ENCODE measurements at places on chromosomes 12 and 14.
A peak's percentile ranks its signal among the peaks of the same experiment; 100 is the strongest.

DNA sequence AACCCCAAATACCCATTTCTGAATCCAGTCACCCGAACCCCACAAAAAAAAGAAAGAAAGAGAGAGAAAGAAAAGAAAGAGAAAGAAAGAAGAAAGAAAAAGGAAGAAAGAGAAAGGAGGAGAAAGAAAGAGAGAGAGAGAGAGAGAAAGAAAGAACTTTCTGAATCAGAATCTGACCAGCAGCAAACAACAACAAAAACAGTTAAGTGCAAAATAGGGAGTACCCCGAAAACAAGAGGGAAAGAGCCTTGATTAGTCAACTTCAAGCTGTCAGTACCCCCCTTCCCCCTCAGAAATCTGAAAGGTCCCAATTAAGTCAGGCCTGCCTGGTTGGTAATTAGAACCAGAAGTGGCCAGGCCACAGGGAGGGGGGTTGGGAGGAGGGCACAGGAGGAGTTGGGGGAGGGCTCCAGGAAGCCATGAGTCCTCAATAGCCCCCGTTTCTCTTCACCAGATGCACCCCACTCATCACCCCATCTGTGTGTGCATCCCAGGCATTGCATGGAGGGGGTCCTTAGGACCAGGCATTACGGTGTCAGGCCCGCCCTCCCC, 9.8 kb downstream of the RARG start:
- no peak for DNase-seq

- DNase-seq = no peak
Observed at GRCh38 chr14:100500128-100500527, 87.1 kb downstream of the BEGAIN start.

- DNase-seq = no peak
Observed at GRCh38 chr12:105109465-105110212, 2.1 kb downstream of the WASHC4 start.

GRCh38 chr12:95998611-95999286, 2.6 kb upstream of the HAL start:
- DNase-seq = no peak

DNA sequence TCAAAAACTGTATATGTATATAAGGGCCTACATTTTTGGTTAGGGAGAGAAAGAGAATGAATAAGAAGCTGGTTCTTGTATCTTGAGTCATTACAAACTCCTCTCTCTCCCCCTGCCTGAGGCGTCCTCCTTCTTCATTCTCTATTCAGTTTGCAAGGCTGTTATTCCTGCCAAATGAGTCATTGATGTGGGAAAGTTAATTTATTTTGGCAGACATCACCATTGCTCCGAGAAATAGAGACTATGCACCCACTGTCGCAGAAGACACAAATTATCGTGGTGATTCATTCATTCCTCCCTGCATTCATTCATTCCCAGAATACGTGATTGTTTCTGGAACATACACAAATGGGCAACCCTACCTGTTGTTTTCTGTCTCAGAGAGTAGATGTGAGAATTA, 112.5 kb upstream of the MED13L start:
- DNase-seq = no peak

DNA sequence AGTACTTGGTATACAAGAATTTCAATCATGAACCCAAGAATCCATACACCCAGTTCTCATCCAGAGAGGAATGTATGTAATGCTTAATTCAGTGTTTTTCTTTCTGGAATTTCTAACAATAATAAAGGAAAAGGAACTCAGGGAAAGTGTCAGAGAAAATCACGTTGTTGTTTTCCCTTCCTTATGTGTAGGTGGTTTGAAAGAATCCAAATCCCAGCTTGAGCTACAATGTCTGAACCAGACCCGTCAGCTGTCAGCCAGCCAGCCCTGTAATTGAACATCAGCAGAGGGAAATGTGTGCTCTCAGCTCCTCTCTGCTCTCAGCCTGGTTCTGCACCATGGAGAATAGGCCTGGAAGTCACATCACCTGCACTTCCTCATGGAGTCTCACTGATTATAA, 126.5 kb downstream of the TMEM30B start:
- DNase-seq = no peak

DNA sequence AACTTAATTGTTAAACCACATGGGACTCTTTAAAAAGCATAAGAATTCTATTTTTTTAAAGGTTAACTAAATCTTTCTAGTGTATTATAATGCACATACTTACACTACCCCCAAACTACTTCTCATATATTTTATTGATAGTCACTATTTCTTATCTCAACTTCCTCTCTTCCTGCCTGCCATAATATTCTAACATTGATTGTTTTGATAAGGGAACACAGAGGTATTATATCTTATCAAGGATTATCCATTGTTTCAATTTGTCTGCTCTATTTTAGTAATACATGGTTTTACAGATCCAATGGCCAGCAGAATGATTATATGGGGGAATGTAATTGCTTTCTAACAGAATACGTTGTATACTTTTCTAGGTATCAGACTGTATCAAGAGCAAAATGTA, 98.9 kb downstream of the EPS8 start:
- DNase-seq = no peak

DNA sequence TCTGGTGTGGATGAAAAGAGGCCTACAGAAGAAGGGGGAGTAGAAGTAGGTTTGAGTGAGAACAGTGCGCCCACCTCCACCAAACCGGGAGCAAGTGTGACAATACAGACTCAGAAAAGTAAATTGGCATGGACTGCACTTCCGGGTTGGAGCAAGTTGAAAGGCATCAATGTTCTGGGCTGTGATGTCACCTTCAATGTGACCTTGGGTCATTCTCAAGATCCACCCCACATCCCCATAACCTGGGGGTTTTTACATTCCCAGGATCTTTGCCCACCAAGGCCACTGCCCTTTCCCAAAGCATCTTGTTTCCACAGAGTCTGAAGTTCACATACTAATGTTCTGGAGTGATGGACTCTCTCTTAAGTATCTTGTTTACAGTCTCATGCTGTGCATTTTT, 5.3 kb upstream of the GZMB start:
- no peak for DNase-seq

- peak; percentile 17 for DNase-seq
Observed at GRCh38 chr12:52612431-52613383, 5.7 kb downstream of the KRT73 start.

DNA sequence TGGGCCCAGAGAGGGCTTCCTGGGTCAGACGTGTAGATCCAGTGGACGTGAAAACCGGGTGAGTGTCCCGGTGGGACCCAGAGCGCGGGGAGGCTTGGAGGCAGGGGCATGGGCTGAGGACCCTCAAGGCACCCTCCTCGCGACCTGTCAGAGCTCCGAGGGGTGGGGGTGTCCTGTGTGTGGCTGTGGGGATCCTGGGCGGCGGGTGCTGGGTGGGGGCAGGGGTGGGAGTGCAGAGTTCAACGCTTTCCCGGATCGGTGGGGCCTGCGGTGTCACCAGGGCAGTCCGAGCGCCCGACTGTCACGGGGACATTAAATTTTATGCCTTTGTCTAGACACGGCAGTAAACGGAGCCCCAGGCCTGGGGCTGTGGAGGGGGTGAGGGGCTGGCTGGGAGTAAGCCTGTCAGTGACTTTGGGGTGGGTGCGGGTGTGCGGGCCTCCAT, 1.0 kb downstream of the TMEM121 start:
- no peak for DNase-seq

GRCh38 chr12:92547906-92548305, 154.9 kb upstream of the PLEKHG7 start:
- no peak for DNase-seq

- DNase-seq = no peak
Observed at GRCh38 chr12:112131686-112132085, 6.3 kb downstream of the TRAFD1 start.

- no peak for DNase-seq
Observed at GRCh38 chr12:84694116-84694515, 218.5 kb downstream of the SLC6A15 start.

GRCh38 chr12:112836736-112837628, 45.4 kb downstream of the RPH3A start:
- DNase-seq = no peak

GRCh38 chr12:8828257-8829124, 6.1 kb downstream of the A2ML1 start:
- DNase-seq = no peak

- no peak for DNase-seq
Observed at GRCh38 chr12:24560831-24561271, 388.1 kb downstream of the BCAT1 start.

- no peak for DNase-seq
Observed at GRCh38 chr14:59360923-59361794, 104.0 kb downstream of the GPR135 start.

- DNase-seq = no peak
Observed at GRCh38 chr12:45423931-45424330, 208.0 kb downstream of the ANO6 start.

DNA sequence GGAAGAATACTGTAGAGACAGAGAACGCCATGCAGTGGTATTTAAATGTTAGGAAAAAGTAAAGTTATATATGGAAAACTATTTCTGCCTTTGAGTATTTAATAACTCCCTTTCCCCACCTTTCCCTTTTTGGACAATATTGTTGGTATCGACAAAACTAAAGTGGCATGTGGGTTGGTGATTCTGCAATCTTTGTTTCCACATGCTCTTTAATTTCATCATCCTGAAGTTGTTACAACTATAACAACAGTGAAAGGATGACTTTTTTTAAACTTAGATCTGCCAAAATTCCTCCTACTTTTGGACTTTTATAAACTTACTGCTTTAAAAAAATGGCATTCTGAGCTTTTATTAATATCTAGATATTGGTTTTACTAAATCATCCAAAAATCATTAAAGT, 25.3 kb downstream of the TTC8 start:
- no peak for DNase-seq

- no peak for DNase-seq
Observed at GRCh38 chr12:104627231-104627989, 170.7 kb downstream of the CHST11 start.

DNA sequence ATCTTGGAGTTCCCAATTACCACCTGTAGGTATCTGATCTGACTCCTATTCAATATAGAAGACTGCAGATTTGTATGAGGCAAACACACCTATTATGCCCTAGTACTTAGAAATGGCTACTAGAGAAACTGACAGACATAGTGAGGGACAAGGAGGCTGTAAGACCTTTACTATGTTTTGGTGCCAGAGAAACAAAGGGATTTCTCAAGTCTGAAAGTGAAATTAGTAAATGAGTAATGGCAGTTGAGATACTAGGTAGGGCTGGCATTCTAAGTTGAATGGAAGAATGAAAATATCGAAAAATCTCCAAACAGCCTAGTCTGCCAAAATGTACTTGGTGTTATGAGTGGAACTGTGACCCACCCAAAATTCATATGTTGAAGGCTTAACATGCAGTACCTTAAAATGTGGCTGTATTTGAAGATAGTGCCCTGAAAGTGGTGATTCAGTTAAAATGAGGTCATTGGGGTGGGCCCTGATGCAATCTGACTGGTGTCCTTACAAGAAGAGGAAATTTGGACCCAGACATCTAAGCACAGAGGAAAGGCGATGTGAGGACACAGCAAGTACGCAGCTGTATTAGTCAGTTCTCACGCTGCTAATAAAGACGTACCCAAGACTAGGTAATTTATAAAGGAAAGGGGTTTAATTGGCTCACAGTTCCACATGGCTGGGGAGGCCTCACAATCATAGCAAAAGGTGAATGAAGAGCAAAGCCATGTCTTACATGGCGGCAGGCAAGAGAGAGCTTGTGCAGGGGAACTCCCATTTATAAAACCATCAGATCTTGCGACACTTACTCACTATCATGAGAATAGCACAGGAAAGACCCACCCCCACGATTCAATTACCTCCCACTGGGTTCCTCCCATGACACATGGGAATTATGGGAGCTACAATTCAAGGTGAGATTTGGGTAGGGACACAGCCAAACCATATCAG, 127.0 kb downstream of the APAF1 start:
- DNase-seq = no peak

DNA sequence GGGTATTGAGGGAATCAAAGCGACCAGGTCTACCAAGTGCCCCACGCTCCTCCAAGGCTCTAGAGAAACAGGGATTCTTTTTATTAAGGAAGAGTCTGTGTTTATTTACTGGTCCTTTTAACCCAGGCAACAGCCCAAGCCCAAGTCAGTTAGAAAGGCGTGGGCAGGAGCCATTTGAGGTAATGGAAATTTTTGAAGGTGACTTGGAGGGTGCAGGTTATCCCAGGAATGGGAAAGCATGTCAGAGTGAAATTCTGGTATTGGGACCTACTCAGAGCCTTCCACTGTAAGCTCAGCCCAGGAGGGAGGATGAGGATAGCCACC, 2.9 kb downstream of the SLC6A12 start:
- no peak for DNase-seq

DNA sequence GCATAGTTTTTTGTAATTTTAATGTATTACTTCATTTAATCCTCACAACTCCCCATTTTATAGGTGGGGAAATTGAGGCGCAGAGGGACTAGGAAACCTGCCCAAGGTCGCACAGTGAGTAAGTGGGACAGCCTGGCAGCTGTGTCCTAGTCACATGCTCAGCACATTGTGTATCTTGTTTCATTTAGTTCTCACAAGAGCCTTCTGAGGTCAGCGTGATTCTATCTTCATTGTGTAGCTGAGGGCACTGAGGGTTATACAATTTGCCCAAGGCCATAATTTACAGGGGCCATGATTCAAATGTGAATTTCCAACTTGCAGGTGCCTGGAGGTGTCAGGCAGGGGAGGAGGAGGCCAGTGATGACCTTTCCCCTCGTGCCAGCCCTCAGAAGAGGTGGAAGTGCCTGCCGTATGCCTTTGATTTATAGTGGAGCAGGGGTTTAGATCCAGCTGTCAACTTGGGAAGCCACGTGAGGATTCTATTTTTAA, 30.3 kb upstream of the SMOC1 start:
- no peak for DNase-seq

DNA sequence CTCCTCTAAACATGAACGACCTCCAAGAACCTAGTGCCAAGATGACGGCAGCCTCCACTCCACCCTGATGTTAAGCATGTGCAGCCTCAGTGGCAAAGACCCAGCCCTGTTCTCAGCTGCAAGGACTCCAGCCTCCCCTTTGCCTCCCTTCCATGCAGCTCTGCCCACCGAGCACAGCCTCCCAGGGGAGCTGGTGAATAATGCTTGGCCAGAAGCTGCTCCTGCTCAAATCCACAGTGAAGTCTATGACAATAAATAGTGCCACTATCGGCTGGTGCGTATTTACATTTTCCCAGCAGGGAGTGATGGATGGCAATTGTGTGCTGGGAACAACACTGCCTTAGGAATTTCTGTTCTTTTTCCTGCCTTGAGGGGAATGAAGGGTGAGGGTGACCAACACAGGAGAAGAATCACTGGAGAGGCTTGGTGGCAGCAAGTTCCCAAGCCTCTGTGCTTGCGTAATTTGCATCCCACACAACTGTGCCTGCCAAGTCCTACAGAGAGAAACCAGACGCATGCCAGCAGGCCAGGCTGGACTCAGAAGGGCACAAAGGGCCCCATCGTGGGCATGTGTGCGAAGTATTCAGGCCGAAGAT, 29.9 kb upstream of the TC2N start:
- DNase-seq = no peak

DNA sequence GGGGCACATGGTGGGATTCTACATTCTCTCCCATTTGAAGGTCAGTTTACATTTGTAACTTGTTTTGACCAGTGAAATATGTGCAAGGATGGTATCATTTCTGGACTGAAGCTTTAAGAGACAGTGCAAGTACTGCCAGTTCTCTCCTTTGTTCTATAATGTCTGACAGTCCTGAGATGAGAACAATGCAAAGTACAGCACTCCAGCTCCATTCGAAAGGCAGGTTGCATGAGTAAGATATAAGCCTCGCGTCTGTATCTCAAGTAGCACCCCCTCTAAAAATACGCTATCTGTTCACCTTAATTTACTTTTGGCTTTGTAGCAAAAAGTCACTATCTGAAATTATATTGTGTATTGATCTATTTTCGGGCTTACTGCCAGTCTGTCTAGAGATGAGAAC, 1122.2 kb upstream of the TMEM132C start:
- DNase-seq = no peak

GRCh38 chr12:117167769-117168168, 22.5 kb downstream of the FBXO21 start:
- no peak for DNase-seq

GRCh38 chr12:53949631-53950436, 4.9 kb upstream of the HOXC12 start:
- DNase-seq = no peak
